SW480 (cell line): ENCODE measurements at places on chromosomes 12 and 14.

DNA sequence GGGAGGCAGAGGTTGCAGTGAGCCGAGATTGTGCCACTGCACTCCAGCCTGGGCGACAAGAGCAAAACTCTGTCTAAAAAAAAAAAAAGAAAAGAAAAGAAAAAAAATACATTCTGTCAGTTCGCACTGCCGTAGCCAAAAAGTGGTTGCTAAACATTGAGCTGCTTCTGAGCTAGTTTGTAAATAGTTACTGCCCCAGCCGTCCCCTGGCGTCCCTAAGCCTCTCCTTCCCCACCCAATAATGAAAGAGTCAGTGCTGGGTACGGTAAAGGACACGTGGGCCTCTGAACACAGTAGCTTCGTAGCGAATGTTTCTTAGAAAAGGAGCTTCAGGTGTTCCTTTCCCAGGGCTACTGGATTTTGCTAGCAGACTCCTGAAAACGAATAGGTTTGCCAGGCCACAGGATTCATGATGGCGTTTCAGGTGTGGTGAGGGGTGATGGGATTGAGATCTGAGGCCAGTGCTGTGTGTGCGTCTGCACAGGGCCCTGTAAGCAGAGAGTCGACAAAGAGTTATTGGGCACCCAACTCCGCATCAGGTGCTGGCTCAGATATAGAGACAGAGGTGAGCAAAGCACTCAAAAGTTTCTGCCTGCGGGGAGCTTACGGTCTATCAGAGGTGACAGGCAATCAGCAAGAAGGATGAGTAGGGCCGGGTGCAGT lies 94.1 kb downstream of the LGMN start:
- no peak for DNase-seq

GRCh38 chr12:72777806-72778205 lies 505.6 kb downstream of the TRHDE start:
- no peak for DNase-seq

DNA sequence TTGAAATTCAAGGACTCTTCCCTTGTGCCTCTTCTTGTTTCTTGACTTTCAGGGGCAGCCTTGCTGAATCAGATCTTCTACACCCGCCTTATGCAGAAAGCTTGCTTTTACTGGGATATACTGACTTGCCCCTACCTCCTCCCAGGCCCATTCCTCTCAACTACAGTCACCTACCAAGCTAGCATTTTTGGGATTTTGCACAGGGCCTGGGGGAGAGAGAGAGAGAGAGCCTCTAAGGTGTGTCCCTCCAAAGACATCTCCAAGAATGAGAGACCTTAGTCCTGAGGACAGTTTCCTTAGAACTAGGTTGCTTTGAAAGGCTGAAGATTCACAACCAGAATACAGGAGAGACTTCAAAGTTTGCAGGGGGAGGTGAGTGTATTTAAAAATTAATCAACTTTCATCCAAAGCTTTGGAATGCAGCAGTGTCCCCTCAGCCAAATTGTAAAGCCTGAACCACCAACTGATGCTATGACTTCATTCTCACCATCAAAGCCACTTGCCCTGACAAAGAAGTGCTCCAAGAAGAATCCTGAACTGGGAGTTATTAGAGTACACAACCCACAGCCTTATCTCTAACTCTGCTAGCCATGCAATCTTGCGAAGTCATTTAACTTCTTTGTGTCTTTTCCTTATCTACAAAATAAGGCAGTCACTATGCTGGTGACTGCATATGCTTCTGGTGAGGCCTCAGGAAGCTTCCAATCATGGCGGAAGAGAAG lies 96.1 kb upstream of the EGLN3 start:
- DNase-seq: no peak

- DNase-seq: no peak
These were observed 25.7 kb downstream of the PPP1CC start for GRCh38 chr12:110717037-110717436.

- peak; percentile 4 for DNase-seq
These were observed 311.7 kb upstream of the E2F7 start for GRCh38 chr12:77377116-77377515.

- no peak for DNase-seq
These were observed 37.6 kb downstream of the TMEM116 start for GRCh38 chr12:111975161-111975931.

- no peak for DNase-seq
These were observed 15.1 kb downstream of the CCDC177 start for GRCh38 chr14:69559581-69560011.

- no peak for DNase-seq
These were observed 33.6 kb upstream of the PCNX1 start for GRCh38 chr14:70873627-70874026.

DNA sequence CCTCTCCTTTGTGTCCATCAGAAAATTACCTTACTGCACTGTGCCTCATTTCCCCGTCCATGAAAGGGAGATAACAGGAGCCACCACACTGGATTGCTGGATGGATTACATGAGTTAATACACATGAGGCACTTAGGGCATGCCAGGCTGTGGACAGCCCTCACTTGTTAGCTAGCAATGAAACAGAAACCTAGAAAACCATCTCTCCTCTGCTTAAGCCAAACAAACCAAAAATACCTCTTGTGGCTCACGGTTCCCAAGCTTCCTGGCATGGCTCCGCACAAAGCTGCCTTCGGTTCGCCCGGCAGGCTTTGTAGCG lies 660 bp upstream of the HCFC2 start:
- DNase-seq: peak; percentile 32

DNA sequence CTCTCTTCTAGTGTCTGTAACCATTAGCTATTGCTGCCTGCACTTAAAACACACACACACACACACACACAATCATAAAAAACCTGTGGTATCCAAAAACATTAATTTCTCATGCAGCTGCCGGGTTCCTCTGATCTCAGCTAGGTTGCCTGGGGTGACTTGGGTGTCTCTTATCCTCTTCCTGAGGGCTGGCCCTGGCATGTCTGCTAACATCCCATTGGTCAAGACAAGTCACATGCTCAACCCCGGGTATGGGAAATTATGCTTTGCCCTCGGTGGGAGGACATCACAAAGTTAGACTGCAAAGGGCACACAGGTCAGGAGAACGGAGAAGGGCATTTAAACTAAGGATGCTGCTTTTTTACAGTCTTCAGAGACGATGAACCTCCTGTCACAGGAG lies 55.7 kb downstream of the TRPV4 start:
- DNase-seq: peak; percentile 75

DNA sequence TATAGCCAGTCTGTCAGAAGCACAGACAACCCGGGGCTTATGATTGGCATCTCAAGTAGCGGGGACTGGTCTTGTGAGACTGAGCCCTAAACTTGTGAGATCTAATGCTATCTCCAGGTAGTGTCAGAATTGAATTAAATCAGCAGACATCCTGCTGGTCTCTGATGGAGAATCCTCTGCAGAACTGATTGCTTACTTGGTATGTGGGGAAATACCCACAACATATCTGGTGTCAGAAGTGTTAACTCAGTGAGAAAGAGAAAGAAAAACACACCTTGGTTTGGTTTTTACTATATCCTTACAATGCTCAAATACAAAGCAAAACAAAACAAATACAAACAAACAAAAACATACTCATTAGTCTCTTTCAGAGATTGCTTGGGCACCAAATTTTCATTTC lies 10.0 kb downstream of the SEL1L start:
- DNase-seq: no peak

DNA sequence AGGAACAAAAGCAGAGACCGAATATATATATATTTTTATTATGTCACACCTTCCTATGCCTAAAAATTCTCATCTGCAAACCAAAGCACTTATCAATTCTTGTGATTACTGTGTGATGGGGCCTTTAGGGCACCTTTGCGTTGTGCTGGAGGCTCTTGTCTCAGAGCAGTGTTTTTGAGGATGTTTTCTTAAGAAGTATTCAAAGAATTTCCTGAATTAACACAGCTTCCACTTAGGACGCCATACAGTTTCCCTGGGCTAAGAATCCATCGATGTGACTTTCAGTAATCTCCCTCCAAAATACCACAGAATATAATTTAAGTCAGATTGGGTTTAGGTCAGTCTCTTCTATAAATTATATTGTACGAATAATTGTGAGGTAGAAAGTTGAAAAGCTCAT lies 22.0 kb upstream of the HIF1A start:
- DNase-seq: no peak

DNA sequence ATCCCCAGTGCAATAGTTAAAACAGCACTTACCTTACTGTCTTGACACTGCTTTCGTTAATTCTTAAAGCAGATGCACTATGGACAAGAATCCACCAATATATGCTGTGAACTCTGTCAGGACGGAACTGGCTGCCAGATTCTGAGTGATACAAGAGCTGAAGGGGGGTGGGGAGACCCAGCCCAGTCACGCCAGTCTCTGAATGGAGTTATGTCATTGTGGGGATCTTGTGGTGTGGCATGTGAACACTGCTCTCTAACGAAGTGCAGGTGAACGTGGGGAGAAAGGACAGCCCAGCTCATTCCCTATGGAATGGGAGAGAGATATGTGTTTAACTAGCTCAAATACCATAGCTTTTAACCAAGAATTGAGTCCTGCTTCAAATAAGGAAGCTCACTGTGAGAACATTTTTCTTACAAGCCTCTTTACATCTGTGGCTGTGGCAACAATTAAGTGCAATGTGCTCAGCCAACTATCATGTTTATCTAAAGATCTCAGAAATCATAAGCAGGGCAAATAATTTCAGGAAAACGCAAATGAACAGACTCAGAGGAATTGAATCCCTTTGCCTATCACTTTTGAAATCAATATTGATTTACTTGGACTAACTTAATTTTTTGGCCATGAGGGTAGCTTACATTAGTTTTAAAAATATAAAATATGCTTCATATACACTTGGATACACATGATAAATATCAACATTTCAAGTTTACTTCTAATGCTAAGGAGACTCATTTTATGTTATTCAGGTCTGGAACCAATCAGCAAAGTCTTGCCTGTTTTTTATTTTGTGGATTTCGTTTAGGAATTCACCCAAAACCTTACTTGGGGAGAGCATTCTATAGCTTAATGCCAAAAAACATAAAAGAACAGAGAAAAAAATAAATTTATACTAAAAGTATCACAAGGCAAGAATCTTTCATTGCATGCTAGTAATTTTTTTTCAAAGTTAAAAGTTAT lies at the start of gene LUM:
Gene LUM, minus strand, starts transcription at position 129 of the 960 bp plus-strand sequence. CDS start 2,515 bp downstream, outside the sequence.
- DNase-seq: peak; percentile 70

GRCh38 chr14:49508124-49508523 lies 78.1 kb downstream of the RPS29 start:
- no peak for DNase-seq

DNA sequence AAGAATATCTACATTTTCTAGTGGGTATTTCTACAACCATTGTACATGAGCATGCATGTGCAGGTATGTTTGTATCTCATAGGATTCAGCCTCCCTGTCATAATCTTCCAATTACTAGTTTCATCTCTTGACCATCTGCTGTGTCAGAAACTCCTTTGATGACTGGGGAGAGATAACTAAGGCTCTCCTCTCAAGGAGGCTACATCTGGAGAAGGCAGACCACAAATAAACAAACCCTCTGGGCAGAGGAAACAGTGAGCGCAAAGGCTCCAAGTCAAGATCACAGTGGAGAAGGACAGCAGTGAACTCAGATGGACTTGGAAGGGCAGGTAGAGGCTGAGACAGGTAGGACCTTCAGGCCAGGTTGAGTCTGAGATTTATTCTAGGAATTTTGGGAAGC lies 166.4 kb downstream of the PELI2 start:
- no peak for DNase-seq

GRCh38 chr12:19576506-19577280 lies 137.4 kb downstream of the AEBP2 start:
- no peak for DNase-seq

DNA sequence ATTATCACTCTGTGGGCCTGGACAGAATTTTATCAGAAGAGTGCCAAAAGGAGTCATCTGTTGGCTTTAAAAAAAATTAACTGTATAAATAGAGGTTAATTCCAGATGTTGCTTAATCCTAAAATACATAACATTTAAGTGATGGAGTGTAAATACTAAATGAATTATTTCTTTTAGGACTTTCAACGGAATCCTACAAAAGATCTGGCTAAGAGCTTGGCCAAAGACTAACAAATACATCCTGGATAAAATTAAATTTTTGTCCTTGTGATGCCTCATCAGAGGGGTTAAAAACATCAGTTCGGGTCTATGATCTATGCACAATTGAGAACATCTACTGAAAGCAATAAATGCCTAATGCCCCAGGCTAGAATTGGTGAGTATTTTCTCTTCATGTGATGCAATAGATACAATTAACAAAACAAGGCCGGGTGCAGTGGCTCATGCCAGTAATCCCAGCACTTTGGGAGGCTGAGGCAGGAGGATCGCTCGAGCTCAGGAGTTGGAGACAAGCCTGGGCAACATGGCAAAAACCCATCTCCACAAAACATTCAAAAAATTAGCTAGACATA lies 49.8 kb upstream of the RAP1B start:
- DNase-seq: no peak

DNA sequence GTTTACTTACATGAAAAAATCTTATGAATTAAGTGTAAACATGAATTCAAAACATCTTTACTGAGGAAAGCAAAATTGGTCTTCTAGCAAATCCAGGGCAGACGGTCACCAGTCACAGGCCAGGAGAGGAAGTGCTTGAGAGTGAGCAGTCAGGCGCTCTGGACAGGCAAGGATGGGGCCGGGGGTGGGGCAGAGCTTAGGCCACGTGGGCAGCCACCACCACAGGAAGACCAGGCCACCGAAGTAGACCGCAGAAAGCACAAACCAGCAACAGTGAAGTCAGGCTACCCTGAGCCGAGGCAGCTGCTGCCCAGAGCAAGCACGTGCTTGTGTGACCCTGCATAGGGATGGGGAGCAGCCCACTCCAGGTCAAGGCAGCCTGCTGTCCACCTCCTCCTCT lies 33.5 kb downstream of the SLC6A12 start:
- no peak for DNase-seq

DNA sequence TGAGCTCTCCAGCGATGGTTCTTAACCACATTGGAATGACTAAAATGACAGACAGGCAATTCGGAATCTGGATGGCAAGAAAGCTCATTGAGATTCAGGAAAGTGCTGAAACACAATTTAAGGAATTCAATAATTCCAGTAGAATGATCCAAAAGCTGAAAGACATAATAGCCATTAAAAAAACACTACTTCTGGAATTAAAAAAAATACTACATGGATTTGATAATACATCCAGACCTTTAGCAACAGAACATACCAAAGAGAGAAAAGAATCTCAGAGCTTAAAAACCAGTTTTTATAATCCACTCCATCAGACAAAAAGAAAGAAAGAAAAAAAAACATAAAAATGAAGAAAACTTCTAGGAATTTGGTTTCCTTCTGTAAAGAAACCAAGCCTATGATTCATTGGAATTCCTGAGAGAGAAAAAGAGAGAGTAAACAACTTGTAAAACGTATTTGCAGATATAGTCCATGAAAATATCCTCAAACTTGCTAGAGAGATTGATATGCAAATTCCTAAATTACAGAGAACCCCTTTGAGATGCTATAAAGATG lies 52.8 kb downstream of the SLCO1B1 start:
- no peak for DNase-seq

DNA sequence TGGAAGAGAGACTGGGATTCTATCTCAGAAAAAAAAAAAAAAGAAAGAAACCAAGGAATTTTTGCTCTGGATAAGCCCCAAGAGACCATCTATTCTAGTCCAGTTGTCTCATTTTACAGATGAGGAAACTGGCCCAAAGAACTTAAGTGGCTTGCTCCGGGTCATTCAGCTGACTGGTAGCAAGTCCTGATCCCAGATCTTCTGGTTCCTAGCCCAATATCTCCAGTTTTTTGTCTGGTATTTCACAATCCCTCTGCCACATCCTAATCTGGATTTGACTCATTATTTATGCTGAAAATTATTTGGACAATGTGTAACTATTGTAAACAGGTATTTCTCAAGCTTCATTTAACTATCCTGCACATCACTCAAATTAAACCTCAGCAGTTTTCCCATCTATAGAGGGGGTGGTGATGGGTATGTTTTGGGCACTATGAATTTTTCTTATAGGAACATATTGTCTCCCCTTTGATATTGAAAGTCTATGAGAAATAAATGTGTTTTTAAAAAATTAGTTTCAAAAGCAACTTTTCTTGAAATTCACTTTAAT lies 43.4 kb downstream of the PPP2R5E start:
- no peak for DNase-seq
